GOT3 (cell line): ENCODE measurements at places on chromosomes 13 and 19.

- DNase-seq: peak; percentile 62
Measured at GRCh38 chr13:43878892-43879754, at the start of gene CCDC122. Gene CCDC122, minus strand, starts transcription at chr13:43879740. Its CDS starts 10,364 bp downstream, at chr13:43869376.

GRCh38 chr19:34411216-34411615 lies 7.0 kb downstream of the PDCD2L start:
- DNase-seq: no peak

DNA sequence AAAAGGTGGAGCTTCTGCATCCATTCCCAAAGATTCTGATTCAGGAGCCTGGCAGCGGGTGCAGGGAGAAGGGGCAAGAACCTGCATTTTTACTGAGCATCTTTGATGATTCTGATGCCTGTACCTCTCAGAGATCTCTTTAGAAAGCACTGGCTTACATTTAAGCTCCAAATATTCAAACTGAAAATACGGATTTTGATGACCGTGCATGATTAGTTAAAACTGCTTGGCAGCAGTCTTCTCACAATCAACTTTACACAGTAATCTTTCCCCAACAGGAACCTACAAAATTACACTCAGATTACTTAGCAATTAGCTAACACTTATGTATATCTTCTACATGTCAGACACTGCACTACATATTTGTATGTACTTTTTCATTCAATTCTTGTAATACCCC lies 108.9 kb downstream of the DOCK9 start:
- no peak for DNase-seq

GRCh38 chr13:39484506-39485313 lies 118.3 kb downstream of the LHFPL6 start:
- no peak for DNase-seq

GRCh38 chr19:18290302-18291018 lies 9.0 kb upstream of the JUND start:
- DNase-seq: no peak

- no peak for DNase-seq
Measured at GRCh38 chr13:40255551-40255950, 410.9 kb downstream of the FOXO1 start.

GRCh38 chr13:107734891-107735625 lies 480.3 kb downstream of the LIG4 start:
- no peak for DNase-seq

GRCh38 chr13:47288546-47288945 lies 391.7 kb upstream of the HTR2A start:
- DNase-seq: no peak

DNA sequence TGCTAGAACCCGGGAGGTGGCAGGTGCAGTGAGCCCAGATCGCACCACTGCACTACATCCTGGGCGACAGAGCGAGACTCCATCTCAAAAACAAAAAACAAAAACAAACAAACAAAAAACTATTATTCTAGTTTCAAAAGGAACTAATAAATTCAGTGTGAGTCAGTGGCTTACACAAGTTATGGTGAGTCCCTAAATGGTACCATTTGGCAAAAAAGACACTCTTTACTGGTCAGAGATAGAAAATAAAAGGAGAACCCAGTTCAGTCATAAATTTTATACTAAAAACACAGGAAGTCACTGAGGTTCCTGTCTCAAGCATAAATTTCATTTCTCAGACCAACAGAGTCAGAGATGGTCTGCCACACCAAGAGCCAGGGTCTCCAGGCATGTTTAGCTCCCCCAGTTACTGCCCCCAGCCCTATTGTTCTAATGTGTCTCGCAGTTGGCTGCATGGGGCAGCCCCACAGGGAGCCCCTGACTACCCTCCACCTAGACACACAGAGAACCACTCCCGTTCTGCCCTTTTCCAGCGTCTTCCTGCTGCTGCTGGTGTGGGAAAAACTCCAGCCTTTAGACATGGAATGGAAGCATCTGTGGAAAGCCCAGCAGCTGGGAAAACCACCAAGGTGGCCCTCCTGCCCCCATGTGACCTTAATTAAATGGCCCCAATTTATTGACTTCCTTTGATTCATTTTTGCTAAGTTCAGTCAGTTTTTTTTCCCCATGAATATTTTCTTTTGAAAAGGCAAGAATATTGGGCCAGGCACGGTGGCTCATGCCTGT lies 12.2 kb downstream of the THSD1 start:
- no peak for DNase-seq

GRCh38 chr13:36847606-36848005 lies 28.6 kb downstream of the RFXAP start:
- DNase-seq: no peak

- peak; percentile 78 for DNase-seq
Measured at GRCh38 chr19:34677386-34678084, at the start of gene ZNF302. Gene ZNF302, plus strand, starts transcription at chr19:34677678. Its CDS starts 1,127 bp downstream, at chr19:34678805.

GRCh38 chr13:31016342-31017325 lies 84.2 kb downstream of the TEX26 start:
- DNase-seq: no peak

GRCh38 chr13:112972867-112973576 lies 4.0 kb downstream of the MCF2L start:
- DNase-seq: no peak

DNA sequence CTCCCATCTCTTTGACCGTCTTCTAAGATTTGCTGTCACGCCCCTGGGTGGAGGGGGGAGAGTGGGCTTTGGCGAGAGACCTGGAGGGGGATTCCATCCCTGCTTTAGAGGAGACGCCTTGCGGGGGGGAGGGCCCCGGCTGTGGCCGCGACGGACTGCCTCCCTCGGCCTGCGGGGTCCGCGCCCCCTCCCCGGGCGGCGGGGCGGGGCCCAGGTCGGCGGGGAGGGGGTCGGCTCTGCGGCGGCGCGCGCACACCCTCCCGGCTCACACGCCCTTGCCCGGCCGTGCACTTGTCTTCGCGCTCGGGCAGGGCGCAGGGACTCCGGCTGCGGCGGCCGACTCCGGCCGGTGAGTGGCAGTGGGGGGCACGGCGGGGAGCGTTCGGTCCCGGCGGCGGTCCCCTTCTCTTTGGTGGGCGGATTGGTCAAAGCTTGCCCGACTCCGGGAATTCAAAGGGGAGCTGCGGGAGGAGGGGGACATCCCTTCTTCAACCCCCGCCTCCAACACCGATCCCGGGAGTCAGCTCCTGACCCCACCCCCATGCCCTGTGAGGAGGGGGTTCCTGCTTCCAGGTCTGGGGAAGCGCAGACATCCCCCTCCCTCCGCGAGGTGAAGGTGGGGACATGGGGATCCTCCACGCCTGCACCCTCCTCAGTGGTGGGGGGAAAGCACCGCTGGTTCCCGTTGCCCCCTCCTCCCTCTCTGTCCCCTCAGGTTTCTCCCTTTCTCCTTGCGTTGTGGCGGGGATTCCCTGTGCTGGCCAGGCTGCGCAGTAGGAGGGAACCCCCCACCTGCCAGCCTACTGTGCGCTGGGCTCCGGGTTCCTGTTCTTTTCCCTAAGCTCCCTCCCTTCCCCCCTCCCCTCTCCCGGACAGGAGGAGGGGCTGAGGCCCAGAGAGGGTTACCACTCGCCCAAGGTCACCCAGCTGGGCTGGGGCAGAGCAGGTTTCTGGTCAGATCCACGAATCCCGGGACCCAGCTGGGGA lies 14.6 kb upstream of the KCNN1 start:
- no peak for DNase-seq

DNA sequence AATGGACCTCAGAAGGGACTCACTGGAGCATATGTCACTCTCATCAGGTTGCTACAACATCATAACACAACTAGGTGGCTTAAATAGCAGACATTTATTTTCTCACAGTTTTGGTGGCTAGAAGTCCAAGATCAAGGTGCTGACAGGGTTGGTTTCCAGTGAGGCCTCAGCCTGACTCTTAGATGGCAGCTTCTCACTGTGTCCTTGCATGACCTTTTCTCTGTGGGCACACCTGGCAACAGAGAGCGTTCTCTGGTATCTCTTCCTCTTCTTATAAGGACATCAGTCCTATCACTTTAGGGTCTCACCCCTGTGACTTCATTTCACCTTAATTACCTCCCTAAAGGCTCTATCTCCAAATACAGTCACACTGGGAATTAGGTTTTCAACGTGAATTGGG lies 74.5 kb downstream of the CYSLTR2 start:
- DNase-seq: no peak

- DNase-seq: no peak
Measured at GRCh38 chr13:50226515-50227155, 211.4 kb downstream of the KCNRG start.

- DNase-seq: no peak
Measured at GRCh38 chr19:19113040-19113626, 25.1 kb downstream of the TMEM161A start.

DNA sequence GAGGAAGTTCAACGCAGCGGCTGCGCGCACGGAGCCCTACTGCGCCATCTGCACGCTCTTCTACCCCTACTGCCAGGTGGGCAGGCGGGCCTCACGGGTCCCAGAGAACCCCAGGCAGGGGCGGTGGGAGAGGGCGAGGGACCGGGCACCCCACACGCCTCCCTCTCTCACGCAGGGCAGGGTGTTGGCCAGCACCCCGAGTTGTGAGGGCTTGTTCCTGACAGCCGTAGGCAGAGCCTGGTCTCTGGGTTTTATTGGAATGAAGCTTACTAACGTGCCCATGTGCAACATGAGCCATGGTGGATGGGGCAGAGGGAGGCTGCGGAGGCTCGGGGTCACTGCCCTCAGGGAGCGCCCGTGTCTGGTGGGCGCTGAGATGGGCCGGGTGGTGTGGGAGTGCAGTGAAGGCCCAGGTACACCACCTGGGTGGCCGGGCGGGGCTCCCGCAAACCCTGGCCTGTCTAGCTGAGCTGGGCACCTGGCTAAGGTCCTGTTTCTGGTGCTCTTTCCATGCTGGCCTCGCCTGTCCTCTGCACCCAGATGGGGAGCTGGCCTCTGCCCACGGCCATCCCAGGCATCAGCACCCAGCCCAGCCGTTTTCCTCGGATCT lies 165.2 kb downstream of the KDM4B start:
- DNase-seq: no peak

DNA sequence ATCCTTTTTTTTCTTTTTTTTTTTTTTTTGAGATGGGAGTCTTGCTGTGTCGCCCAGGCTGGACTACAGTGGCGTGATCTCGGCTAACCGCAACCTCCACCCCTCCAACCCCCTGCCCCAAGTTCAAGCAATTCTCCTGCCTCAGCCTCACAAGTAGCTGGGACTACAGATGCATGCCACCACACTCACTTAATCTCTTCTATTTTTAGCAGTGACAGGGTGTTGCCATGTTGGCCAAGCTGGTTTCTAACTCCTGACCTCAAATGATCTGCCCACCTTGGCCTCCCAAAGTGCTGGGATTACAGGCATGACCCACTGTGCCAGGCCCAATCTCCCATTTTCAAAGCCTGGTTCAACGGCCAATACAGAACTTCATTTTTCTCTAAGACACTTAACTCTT lies 9.1 kb downstream of the FOXO1 start:
- no peak for DNase-seq

- DNase-seq: no peak
Measured at GRCh38 chr19:42140125-42140754, 8.0 kb upstream of the POU2F2 start.

DNA sequence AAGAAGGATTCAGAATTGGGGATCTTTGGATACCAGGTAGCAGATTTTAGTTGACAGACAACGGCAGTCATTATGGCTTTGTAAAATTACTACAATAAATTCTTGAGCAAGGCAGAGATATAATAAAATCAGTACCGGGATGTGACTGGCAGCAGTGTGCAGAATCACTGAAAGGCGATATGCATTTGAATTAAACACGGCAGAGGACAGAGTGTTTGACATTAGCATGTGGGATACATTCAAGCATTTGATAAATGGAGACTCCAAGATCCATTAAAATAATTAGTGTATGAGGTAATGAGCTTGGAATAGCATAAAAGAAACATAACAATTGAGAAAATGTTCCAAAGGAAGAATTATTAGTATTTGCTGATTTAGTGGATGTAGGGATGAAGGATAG lies 36.8 kb downstream of the LCP1 start:
- DNase-seq: no peak

DNA sequence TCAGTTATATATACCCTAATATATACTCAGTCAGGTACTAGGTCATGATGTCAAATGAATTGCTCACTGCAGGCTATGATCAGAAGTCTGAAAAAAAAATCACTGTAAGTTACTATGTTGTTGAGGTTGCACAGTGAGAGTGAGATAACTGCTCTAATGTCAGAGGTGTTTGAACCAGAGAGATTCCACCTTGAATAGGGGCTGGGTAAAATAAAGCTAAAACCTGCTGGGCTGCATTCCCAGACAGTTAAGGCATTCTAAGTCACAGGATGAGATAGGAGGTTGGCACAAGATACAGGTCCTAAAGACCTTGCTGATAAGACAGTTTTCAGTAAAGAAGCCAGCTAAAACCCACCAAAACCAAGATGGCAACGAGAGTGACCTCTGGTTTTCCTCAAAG lies 10.2 kb downstream of the EPSTI1 start:
- no peak for DNase-seq
